ENCODE measurements at places on chromosomes 6 and 20. TPM values are rescaled to one million over a fixed set of nuclear protein-coding genes. Genes with fewer than 3 reads are reported as not detected.

The SCUBE3 gene
- 0.53 TPM for total RNA-seq

The HLA-DMB gene
- total RNA-seq, result not detected

The WRNIP1 gene
- 95.3 TPM for total RNA-seq

The HLA-DRB1 gene
- not detected for total RNA-seq

The LRFN2 gene
- not detected for total RNA-seq

The PIM1 gene
- 3.6 TPM for total RNA-seq

The GPR6 gene
- total RNA-seq, result not detected

The CTCFL gene
- total RNA-seq, result not detected

- no peak for DNase-seq
Measured at GRCh38 chr6:38281126-38281525, 358.6 kb downstream of the BTBD9 start.

DNA sequence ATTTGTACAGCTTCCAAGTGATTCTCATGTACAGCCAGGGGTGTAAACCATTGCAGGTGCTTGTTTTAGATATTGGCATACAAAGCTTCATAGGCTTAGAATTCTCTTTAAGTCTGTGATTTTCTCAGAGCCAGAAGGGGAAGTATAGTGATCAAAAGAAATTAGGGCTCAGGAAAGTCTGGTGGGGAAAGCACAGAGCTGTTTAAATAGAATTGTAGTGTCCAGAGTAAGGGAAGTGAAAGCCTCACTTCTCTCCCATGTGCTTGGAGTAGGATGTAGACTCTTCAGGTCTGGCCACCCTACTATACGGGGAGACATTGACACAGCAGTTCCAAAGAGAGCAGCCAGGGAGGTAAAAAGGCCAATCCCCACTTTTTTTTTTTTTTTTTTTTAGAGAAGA lies 10.4 kb downstream of the GCNT2 start:
- DNase-seq, result no peak

DNA sequence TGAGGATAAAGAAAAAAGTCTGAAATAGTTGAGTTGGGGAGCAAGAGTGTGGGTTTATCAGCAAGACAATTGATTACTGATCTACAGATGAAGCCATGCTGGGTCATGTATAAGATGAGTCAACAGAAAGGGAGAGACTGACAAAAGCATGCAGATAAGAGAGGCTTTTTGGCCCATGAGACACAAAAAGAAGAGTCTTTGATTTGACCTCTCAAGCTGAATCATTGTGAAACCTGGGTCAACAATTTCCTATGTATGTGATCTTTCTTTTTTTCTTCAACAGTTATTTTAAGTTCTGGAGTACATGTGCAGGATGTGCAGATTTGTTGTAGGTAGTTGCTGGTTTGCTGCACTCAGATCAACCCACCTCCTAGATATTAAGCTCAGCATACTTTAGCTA lies 15.9 kb downstream of the RIMS1 start:
- DNase-seq, result no peak

- no peak for DNase-seq
Measured at GRCh38 chr20:45066372-45066771, 34.6 kb downstream of the KCNS1 start.

- no peak for DNase-seq
Measured at GRCh38 chr6:114362957-114363356, 20.1 kb upstream of the HS3ST5 start.

GRCh38 chr6:111724039-111724438 lies 118.4 kb upstream of the TRAF3IP2 start:
- DNase-seq, result no peak

DNA sequence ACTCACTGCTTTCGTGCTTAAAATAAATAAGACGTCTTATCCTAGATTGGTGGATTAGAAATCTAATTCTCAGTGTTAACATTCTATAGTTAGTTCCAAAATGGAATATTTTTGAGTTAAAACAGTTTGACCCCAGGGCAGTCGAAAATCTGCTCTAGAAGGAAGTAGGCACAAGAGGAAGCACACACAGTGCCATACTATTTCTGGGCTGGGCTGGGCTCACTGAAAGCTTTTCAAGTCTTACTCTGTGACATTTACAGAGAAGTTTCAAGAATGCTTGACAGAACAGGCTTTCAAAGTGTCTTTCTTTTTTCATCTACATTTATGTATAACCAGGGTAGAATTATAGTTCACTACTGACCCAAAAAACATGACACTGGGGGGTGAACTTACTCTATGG lies 209.8 kb downstream of the SOD2 start:
- no peak for DNase-seq

GRCh38 chr6:74128536-74128935 lies 432.5 kb downstream of the CD109 start:
- no peak for DNase-seq

DNA sequence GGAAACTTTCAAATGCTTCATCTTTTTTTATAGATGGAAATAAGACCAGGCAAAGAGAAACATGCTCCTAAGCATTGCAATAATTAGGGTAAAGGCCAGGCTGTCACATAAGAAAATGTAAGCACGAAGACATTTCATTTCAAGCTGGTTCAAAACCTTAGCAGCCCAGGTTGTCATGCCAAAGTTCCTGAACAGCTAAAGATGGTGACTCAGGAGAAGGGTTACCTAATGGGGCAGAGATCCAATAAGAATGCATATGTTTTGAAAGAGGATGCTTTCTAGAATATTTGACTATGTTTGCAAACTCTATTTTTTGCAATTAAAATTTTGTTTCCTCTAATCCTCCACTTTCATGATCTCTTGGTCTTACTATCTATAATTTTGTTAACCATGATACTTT lies 65.6 kb upstream of the PHACTR2 start:
- DNase-seq, result no peak

- no peak for DNase-seq
Measured at GRCh38 chr6:72080260-72080941, 194.1 kb downstream of the RIMS1 start.

GRCh38 chr20:50438986-50439407 lies 71.2 kb upstream of the PTPN1 start:
- DNase-seq, result no peak

- DNase-seq, result no peak
Measured at GRCh38 chr20:36082315-36082915, 72.1 kb upstream of the EPB41L1 start.

- no peak for DNase-seq
Measured at GRCh38 chr6:137424251-137424650, 69.9 kb downstream of the OLIG3 start.

Data from pulmonary artery endothelial cell (primary cell).